ENCODE measurements at places on chromosomes 16 and 17.

GRCh38 chr17:62724398-62725146, 83.5 kb downstream of the MARCHF10 start:
- DNase-seq, result no peak

GRCh38 chr16:661184-661821, 6.6 kb upstream of the RHOT2 start:
- no peak for DNase-seq

DNA sequence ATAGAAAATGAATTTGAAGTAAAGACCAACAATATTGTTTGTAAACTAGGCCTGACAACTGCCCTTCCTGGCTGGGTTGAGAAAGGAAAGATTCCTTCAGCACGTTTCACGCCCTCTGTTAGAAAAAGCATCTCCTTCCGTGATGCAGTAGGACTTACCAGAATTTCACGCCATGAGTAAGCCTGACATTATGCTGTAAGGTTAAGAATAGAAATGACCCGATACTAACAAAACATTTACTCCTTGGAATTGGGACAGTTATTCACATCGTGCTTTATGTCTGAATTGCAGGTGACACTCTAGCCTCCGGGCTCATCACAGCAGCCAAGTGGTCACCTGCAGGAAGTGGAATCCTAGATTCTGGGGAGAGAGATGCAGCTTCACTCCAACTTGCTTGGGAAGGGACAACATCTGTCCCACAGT, 17.5 kb downstream of the MARCHF10 start:
- DNase-seq, result no peak

GRCh38 chr17:17902877-17903276, 66.1 kb upstream of the SREBF1 start:
- DNase-seq, result no peak

Measured in HEK293T (cell line).